Sigmoid colon (tissue), 7 donors: ENCODE measurements at places on chromosomes 5 and 9. TPM values are rescaled to one million over a fixed set of nuclear protein-coding genes. Genes with fewer than 3 reads are reported as not detected.

DNA sequence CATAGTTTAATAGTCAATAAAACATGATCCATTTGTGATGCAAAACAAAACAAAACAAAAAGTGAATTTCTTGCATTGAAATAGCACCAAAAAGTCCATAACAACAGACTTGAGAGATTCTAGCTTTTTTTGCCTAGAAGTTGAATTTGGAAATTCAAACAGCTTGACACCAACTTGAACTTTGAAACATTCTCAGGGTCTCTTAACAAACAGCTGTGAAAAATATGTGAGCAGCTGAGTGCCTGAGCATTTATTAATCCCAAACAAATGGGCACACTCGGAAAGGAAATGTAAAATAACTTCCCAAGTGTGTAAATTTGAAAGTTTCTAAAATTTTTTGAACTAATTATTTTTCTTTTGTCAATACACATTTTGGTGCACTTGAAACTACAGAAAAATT lies 56.0 kb upstream of the HMHB1 start:
- no peaks in the 10 kb centered on the region for H3K36me3 ChIP-seq
- no peaks in the 10 kb centered on the region for H3K27me3 ChIP-seq
- H3K27ac ChIP-seq, result no peak overlapping the region
- no peak overlapping the region for H3K4me3 ChIP-seq

DNA sequence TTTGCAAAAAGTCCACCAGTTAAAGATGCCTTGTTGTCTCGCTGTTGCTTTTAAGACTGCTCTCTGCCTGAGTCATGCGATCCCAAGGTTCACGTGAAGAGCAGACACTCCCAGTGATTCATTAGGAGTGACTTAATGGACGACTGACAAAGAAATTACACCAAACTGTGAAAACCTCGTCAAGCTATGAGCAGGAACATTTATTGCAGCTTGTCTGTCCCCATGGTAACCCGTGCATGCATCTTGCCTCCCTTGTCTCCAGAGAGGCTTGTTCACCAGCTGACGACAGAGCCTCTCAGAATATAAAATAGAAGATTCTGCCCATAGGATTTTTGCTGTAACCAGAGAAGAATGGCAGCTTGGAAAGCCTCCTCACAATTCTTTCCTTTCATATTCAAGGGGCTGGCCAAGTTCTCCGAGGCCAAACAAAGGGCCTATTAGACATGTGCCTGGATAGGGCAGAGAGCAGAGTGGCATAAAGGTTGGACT lies 352.7 kb downstream of the SPOCK1 start:
- H3K36me3 ChIP-seq, result no peaks in the 10 kb centered on the region
- peak; percentile 73 for DNase-seq
- no peaks in the 10 kb centered on the region for H3K4me1 ChIP-seq

The CAMK4 gene
- 3.0 TPM for total RNA-seq

DNA sequence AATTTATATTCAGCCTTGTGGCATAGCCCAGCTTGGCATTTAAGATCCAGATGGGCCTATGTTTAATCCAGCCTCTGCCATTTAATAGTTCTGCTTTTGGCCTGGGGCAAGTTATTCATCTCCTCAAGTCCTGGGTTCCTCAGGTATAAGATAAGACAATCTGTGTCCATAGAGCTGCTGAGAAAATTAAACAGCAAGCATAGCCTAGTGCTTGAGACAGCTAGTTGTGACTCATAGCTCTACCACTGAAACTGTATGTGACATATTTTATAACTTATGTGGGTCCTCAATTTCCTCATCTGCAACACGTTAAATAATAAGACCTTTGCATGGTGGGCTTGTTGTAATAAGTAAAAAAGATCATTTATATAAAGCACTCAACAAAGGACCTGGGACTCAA lies 53.3 kb upstream of the ATP10B start:
- no peaks in the 10 kb centered on the region for H3K27me3 ChIP-seq
- H3K27ac ChIP-seq, result no peak overlapping the region
- no peaks in the 10 kb centered on the region for H3K36me3 ChIP-seq

DNA sequence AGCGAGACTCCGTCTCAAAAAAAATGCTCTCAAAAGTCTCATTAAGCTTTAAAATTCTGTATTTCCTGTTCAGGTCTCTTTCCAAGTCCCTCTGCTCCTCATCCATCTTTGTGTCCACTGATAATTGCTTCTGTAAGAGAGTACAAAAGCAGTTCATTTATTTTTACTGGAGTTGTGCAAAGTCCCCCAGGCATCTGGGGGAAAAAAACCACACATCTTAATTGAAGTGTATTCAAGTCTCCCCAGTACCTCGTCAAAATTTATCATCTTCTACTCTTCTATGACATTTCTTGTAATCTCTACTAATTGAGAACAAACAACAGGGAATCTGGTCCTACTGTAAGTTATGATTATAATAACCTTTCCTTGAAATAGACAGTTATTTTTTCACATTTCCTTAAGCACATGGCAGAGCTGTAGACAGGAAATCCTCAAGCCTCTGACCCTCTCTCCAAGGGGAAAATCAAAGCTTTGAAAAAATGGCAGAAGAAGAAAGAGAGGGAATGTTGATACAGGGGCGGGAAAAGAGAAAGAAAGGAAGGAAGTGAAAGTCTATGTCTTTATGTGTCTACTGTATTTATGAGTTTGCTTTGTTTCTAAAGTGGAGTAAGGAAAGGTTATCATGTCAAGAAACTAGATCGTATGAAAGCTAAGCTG lies 51.5 kb downstream of the RAI14 start:
- H3K27ac ChIP-seq, result no peak overlapping the region
- no peak overlapping the region for H3K4me3 ChIP-seq
- H3K36me3 ChIP-seq, result no peaks in the 10 kb centered on the region
- no peak for DNase-seq
- H3K27me3 ChIP-seq, result no peaks in the 10 kb centered on the region

DNA sequence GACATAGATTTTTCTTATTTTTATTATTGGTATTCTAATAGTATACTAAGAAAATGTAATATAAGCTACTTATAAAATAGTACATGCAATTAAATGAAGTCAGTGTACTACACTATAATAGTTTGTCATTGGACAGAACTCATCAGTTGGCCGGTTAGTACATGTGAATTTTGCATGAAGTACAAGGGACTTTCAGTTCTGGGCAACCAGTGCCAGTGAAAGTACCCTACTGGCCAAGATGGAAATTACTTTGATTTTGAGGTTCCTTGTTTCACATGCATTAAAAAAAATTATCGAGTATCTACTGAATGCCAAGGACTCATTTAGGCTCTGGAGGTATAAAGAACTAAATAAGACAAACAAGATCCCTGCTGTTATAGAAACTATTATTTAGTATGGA lies 213.4 kb upstream of the ELL2 start:
- no peaks in the 10 kb centered on the region for H3K27me3 ChIP-seq
- H3K4me3 ChIP-seq, result no peak overlapping the region
- no peak for DNase-seq
- no peaks in the 10 kb centered on the region for H3K36me3 ChIP-seq
- peaks cover 5% of the 10 kb centered on the region for H3K4me1 ChIP-seq
- H3K27ac ChIP-seq, result no peak overlapping the region
